Activated T-cell treated with anti-CD3 and anti-CD28 coated beads, Interleukin-2, amount 50 U/mL, for 72 hours (primary cell): ENCODE measurements at places on chromosomes 1 and 21. TPM values are rescaled to one million over a fixed set of nuclear protein-coding genes. Genes with fewer than 3 reads are reported as not detected.
A peak's percentile ranks its signal among the peaks of the same experiment; 100 is the strongest.

DNA sequence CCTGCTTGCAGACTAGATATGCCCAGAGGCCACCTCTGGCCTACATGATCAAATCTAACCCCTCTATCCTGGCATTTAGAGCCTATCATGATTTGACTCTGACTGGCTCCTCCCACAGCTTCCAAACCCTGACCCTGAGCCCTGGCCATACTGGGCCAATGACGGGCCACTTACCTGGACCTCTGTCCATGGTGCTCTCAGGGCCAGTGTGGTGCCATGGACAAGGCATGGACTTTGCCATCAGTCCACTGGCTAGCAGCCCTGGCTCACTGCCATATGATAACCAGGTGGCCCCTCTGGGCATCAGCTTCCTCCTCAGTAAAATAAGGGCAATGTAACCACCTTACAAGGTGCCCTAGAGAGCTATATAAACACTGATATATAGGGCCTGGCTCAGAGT lies 713.4 kb downstream of the PTPRU start:
- no peak overlapping the region for H3K4me3 ChIP-seq
- H3K36me3 ChIP-seq = no peaks in the 10 kb centered on the region
- no peaks in the 10 kb centered on the region for H3K4me1 ChIP-seq
- H3K27me3 ChIP-seq = peaks cover 20% of the 10 kb centered on the region

- peaks cover 11% of the 10 kb centered on the region for H3K27me3 ChIP-seq
- no peaks in the 10 kb centered on the region for H3K4me1 ChIP-seq
- H3K27ac ChIP-seq = no peak overlapping the region
- no peak overlapping the region for H3K4me3 ChIP-seq
Observed at GRCh38 chr1:9482403-9482802, 56.9 kb upstream of the SLC25A33 start.

- peak overlapping the region; percentile 99 for H3K27ac ChIP-seq
- peak overlapping the region; percentile 76 for H3K4me3 ChIP-seq
- no peaks in the 10 kb centered on the region for H3K36me3 ChIP-seq
- peaks cover 28% of the 10 kb centered on the region for H3K27me3 ChIP-seq
Observed at GRCh38 chr1:8097077-8097799, 71.1 kb upstream of the ERRFI1 start.

DNA sequence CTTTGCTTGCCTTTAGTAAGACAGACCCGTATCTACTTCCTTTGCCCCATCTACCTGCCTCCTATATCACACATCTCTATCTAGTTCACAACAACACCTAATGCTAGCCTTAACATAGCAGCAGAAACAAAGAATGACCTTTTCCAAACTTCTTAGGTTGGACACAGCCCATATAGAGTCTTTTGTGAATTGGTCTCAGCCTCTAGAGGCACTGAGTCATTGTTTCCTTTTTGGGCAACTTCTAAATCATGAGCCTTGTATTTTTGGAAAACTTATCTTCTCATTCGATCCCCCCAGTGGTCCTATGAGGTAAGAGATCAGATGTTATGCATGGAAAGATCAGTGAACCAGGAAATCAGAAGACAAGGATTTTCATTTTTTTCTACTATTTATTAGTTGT lies 679.4 kb upstream of the USP24 start:
- H3K4me3 ChIP-seq = no peak overlapping the region
- no peak overlapping the region for H3K27ac ChIP-seq
- H3K27me3 ChIP-seq = peaks cover 5% of the 10 kb centered on the region
- no peaks in the 10 kb centered on the region for H3K4me1 ChIP-seq
- no peak for DNase-seq

DNA sequence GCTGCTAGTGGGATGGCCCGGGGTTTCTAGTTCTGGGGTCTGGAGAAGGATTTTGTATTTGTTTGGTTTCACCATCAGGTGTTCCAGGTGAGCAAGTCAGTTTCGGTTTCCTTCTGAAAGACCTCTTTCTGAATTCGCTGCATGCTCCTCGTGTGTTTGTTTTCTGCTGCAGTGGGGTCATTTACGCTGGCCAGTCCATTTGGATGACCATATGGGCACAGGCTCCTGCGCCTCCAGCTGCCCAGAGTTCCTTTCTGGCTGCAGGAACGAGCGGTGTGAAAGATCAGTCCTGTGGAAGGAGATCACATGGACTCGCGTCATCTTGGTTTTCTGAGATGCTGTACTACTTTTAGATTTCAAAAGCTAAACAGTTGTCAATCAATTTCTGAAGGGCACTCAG lies 83.7 kb upstream of the GCLM start:
- peaks cover 55% of the 10 kb centered on the region for H3K27me3 ChIP-seq
- H3K36me3 ChIP-seq = no peaks in the 10 kb centered on the region
- H3K4me3 ChIP-seq = no peak overlapping the region
- H3K4me1 ChIP-seq = peaks cover 4% of the 10 kb centered on the region

GRCh38 chr1:167720965-167721616 lies 691 bp upstream of the MPZL1 start:
- peaks cover 69% of the 10 kb centered on the region for H3K4me1 ChIP-seq
- peak overlapping the region; percentile 73 for H3K27ac ChIP-seq
- peak overlapping the region; percentile 95 for H3K4me3 ChIP-seq
- H3K27me3 ChIP-seq = no peaks in the 10 kb centered on the region
- no peak for DNase-seq

DNA sequence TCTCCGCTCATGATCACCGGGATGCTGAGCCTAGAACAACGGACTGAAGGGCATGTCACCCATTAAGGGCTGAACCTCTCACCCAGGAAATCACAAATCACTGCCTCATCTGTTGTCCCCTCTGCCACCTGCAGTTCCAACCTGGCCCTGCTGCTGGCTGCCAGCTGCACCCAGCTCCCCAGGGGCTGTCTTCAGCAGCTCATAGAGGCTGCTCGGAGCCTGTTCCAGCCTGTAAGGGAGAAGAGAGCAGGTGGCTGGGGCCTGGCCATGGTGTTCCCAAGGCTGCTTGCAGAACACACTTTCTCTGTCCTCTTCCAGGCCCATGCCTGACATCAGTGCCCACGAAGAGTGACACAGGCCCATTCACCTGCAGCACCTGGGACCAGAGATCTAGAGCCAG lies 44.5 kb upstream of the DISP3 start:
- DNase-seq = no peak
- H3K27ac ChIP-seq = no peak overlapping the region
- no peak overlapping the region for H3K4me3 ChIP-seq
- peaks cover 10% of the 10 kb centered on the region for H3K4me1 ChIP-seq
- H3K27me3 ChIP-seq = no peaks in the 10 kb centered on the region

DNA sequence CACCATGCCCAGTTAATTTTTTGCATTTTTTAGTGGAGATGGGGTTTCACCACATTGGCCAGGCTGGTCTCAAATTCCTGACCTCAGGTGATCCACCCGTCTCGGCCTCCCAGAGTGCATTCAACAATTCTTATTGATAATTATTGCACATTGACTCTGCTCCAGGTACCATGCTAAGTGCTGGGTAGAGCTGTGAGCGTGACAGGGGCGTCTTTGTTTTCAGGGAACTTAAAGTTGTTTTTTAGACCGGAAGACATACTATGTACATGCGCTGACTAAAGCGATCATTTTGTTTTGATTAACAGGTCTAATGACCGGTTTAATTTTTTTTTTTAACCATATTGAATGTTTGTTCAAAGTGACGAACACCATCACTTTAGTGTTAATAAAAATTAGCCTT lies 4.0 kb downstream of the CD247 start:
- H3K27me3 ChIP-seq = no peaks in the 10 kb centered on the region
- H3K36me3 ChIP-seq = peaks cover 30% of the 10 kb centered on the region
- peak overlapping the region; percentile 87 for H3K27ac ChIP-seq

- no peak overlapping the region for H3K4me3 ChIP-seq
- H3K36me3 ChIP-seq = no peaks in the 10 kb centered on the region
- no peaks in the 10 kb centered on the region for H3K4me1 ChIP-seq
- H3K27ac ChIP-seq = no peak overlapping the region
Observed at GRCh38 chr1:44251486-44251885, 38.2 kb downstream of the DMAP1 start.

DNA sequence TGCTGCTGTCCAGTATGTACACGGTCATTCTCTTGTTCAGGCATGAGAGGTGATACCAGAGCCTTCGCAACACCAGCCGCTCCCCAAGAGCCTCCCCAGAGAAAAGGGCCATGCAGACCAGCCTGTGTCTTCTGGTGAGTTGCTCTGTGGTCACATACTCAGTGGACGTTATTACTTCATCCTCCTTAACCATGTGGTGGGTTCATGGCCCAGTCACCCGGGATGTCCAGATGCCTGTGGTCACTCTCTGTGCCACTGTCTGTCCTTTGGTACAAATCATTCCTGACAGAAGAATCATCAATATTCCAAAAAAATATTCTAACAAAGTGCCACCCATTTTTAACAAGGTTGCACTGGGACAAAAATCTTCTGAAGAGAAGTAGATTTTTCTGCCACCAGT lies 8.8 kb upstream of the ZNF124 start:
- H3K36me3 ChIP-seq = peaks cover 11% of the 10 kb centered on the region
- H3K4me1 ChIP-seq = peaks cover under 1% of the 10 kb centered on the region
- no peak for DNase-seq
- no peaks in the 10 kb centered on the region for H3K27me3 ChIP-seq

DNA sequence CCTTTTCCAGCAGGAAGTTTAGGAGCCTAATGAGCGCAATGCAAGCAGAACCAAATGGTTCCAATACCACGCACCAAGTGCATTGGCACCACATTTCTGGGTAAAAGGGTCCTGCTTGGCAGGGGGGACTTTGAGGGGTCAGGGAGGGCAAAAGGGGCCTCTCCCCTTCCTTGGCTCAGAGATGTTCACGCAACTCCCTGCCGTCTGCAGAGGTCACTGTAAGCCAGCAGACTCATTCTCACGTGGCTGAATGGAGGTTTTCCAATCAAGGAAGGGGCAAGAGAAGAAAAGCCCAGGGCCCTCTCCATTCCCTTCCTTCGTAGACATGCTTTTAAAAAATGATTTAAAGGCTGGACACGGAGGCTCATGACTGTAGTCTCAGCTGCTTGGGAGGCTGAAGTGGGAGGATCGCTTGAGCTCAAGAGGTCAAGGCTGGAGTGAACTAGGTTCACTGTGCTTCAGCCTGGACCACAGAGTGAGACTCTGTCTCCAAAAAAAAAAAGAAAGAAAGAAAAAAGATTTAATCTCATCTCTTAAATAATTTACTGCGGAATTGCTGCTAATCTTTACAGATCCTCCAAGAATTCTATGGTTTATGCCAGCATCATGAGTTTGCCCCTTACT lies 80.3 kb downstream of the RUNX3 start:
- H3K27me3 ChIP-seq = peaks cover 12% of the 10 kb centered on the region
- no peak overlapping the region for H3K27ac ChIP-seq
- peaks cover 16% of the 10 kb centered on the region for H3K4me1 ChIP-seq
- no peaks in the 10 kb centered on the region for H3K36me3 ChIP-seq
- peak overlapping the region; percentile 81 for H3K4me3 ChIP-seq

GRCh38 chr1:46134660-46135331 lies 2.4 kb upstream of the PIK3R3 start:
- H3K4me3 ChIP-seq = no peak overlapping the region
- peaks cover 4% of the 10 kb centered on the region for H3K36me3 ChIP-seq
- peak; percentile 16 for DNase-seq
- peaks cover 42% of the 10 kb centered on the region for H3K4me1 ChIP-seq
- peaks cover 64% of the 10 kb centered on the region for H3K27me3 ChIP-seq

GRCh38 chr1:186152227-186152619 lies 222.8 kb downstream of the TPR start:
- H3K36me3 ChIP-seq = no peaks in the 10 kb centered on the region
- DNase-seq = no peak
- no peak overlapping the region for H3K4me3 ChIP-seq

- no peak for DNase-seq
- no peak overlapping the region for H3K4me3 ChIP-seq
- no peak overlapping the region for H3K27ac ChIP-seq
- H3K4me1 ChIP-seq = no peaks in the 10 kb centered on the region
Observed at GRCh38 chr1:37325010-37325409, 149.4 kb upstream of the ZC3H12A start.

DNA sequence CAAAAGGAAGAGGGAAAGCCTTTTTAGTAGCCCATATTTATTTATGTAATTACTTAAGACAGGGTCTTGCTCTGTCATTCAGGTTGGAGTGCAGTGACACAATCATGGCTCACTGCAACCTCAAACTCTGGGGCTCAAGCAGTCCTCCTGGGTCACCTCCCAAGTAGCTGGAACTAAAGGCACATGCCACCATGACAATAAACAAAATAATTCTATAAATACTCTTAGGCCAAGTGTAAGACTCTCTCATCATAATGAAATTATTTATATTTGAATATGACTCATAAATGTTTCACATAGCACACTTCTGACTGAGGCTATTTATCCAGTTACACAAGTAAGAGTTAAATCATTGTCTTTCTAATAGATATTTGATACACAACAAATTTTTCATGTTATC lies 314.7 kb downstream of the AMY1C start:
- no peak for DNase-seq
- H3K4me3 ChIP-seq = no peak overlapping the region
- H3K27ac ChIP-seq = no peak overlapping the region

Gene RRP15
- 12.5 TPM for total RNA-seq

Gene CD84
- total RNA-seq = 16.0 TPM

Gene B3GALT6
- total RNA-seq = 13.1 TPM

Gene FAM3B
- total RNA-seq = not detected

Gene VANGL2
- total RNA-seq = 0.55 TPM

Gene C4BPA
- not detected for total RNA-seq
